ENCODE measurements at places on chromosomes 3 and 15.
A peak's percentile ranks its signal among the peaks of the same experiment; 100 is the strongest.

DNA sequence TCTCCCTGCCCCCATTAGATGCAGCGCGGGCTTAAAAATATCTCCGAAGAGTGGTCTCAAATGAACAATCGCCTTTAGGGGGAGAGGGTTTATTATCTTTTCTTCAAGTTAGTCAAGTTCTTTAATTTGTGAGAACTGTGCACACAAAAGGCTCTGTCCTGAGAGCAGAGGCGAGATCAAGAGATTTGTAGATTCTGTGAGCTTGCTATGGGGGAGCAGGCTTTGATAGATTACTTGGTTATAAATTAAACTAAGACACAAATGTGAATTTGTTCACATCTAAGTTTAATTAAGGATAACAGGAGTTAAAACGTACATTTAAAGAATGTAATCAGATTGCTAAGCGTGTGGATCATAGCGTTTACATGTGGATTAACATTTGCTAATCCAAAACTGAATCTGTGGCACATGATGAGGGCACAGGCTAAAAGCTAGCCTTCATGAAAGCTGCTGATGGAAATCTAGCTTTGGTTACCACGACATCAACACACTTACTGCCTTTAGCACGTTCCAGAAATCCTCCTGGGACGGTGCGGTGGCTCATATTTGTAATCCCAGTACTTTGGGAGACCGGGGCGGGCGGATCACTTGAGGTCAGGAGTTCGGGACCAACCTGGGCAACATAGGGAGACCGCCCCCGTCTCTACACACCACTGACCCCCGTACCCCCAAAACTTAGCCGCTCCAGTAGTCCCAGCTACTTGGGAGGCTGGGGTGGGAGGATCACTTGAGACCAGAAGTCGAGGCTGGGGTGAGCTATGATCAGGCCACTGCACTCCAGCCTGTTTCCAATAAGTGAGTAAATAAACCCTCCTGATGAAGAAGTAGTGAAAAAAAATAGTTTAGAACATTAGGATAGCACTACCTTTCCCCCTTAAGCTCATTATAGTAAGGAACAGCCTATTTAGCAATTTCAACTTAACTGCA, 1.0 kb upstream of the PRTG start:
- no peak for ATAC-seq

DNA sequence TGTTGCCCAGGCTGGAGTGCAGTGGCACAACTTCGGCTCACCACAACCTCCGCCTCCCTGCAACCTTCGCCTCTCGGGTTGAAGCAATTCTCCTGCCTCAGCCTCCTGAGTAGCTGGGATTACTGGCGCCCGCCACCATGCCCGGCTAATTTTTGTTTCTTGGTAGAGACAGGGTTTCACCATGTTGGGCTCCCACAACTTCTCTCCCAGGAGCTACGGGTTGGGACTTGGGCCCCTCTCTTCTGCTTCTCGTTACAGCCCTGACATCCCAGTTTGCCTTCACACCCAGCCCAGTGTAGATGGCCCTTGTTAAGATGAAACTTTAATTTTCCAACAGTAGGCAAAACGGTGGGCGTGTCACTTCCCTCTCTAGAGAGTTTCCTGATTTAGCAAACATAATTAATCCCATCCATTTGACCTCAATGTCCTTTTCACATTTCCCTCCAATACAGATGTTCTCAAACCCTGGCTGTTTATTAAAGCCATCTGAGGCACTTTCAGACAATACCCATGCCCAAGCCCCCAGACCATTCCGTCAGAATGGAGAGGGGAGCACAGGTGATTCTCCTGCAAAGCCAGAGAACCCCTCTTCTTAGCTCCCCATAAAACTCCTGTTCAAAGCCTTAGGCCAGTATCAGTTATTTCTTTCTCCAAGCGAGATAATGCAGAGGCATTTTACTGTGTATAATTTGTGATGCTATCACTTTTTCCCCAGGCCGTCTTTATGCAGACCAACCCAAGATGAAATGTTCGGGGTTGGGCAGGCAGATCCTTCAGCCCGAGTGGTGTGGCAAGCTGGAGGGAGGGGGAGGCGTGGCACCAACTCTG, 245.7 kb downstream of the XXYLT1 start:
- no peak for ATAC-seq

DNA sequence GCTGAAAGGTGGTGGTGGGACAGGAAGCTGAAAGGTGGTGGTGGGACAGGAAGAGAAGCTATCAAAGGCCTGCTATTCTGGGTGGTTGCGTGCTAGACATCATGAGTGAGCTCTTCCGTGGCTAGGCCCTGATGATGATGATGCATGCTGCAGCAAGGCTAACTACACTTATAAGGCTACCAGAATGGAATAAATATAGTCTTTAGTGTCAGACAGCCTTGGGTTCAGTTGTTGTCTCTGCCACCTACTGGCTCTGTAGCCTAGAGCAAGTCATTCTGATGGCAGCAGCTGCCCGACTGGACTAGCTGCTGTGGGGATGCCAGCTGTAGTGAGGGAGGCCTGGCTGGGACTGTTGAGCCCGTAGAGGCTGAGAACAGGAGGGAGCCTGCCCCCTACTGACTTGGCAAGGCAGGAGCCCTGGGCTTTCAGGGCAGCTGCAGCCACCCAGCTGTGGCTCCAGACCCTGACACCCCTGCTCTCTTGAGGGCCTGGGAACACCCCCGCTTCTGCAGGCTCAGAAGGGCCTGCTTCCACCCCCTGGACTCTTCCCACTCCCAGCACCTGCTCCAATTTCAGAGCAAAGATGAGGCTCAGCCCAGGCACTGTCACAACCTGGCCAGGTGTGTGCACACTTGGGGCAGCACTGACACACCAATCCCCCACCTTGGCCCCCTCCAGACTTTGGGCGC, 21.4 kb upstream of the ZBED2 start:
- peak; percentile 93 for ATAC-seq

- ATAC-seq, result no peak
Observed at GRCh38 chr3:151562891-151563290, 102.0 kb upstream of the IGSF10 start.

DNA sequence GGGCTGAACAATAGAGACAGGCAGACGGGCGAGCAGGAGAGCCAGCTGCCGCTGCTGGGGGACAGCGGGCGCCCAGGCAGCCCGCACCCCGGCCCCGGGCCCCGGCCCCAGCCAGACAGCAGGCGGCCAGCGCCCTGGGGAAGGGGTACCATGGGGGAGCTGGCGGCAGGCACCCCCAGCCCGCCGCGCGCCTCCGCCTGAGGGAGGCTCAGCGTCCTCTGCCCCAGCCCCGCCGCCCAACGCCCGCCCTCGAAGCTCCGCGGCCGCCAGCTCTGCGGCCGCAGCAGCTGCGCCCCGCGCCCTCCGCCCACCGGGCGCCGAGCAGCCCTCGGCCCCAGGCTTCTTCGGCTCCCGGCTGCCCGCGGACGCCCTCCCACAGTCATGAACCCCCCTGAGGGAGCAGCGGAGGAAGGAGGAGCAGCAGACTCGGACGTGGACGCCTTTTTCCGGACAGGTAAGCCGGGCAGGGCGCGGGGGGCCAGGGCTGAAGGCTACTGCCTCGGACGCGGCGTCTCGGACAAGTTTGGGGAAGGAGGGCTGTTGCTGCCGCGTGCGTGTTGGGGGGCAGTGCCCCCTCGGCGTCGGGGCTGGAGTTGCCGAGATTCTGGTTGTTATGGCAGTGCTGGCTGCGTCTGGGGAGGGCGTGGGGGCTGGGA, 41.6 kb upstream of the ROPN1 start:
- peak; percentile 10 for ATAC-seq

DNA sequence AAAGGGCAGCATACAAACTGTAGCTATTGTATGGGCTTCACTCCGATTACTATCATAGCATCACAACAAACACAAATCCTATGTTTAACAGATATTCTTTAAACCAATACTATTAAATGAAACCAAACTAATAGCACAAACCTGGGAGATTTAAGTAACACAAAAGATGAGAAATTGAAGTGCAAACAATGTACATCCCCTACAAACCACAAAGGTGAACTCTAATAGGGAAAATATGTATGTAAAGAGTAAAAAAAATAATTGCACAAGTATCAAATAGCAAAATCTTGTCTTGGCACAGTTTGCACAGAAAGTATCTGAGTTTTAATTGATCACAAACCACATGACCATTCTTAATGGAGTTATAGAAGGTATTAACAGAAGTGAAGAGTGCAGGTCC, 138.5 kb downstream of the CPNE4 start:
- ATAC-seq, result no peak

DNA sequence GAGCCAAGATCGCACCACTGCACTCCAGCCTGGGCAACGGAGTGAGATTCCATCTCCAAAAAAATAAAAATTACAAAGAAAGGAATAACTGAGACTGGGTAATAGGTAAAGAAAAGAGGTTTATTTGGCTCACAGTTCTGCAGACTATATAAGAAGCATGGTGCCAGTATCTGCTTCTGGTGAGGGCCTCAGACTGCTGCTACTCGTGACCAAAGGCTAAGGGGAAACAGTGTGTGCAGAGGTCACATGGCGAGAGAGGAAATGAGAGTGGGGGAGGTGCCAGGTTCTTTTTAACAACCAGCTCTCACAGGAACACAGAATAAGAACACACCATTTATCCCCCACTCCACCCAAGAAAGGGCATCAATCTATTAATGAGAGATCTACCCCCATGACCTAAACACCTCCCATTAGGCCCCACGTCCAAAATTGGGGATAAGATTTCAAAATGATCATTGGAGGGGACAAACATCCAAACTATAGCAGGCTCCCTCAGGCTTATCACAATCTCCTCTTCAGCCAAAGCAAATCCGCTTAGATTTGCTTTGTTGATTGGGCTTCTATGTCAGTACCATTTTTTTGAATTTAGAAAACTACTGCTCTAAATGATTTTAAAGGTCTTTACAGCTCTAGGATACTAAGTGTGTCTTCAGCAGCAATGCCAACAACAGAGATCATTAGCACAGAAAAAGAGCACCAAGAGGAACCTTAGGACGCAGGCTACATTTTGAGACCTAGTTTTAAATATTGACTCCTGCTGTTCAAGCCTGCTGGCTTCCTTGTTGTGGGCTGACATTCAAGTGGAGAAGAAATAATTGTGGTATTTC, 84.2 kb upstream of the TBL1XR1 start:
- no peak for ATAC-seq

GRCh38 chr3:158753854-158754253, 21.6 kb upstream of the RARRES1 start:
- no peak for ATAC-seq

- ATAC-seq, result no peak
Observed at GRCh38 chr15:99985878-99986277, 252.6 kb upstream of the LYSMD4 start.

GRCh38 chr3:194998948-194999347, 272.0 kb downstream of the XXYLT1 start:
- no peak for ATAC-seq

DNA sequence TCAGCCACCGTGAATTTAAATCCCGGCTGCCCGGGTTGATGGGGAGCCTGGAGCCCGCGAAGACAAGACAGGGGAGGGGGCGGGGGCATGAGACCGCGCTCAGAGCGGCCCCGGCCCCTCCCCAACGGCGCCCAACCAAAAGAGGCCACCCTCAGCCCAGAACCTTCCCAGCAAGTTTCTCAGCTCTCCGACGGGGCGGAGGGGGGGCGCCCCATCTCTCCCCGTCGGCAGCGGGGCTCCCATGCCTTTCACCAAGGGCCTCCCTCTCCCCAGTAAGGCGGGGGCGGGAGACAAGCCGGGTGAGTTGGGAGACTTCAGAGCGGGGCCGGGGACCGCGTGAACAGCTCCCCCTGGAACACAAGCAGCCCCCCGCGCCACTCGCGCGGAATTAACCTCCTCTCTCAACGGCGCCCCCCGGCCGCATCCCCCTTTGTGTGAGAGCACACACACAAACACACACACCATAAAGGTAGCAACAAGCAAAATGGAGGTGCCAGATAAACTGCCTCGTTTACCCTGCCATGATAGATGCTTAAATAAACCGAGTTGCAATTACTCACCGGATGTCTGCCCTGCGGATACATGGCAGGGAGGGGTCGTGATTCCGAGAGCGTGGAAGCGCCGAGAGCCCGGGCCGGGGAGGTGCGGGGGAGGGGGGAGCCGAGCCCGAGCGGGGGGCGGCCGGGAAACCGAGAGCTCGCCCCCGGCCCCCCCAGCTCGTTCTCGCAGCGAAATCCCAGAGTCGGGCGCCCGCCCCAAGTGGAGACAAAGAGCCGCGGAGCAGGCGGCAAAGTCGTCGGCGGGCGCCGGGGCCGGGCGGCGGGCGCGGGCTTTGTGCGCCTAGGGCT, 1.3 kb downstream of the TLE3 start:
- no peak for ATAC-seq

DNA sequence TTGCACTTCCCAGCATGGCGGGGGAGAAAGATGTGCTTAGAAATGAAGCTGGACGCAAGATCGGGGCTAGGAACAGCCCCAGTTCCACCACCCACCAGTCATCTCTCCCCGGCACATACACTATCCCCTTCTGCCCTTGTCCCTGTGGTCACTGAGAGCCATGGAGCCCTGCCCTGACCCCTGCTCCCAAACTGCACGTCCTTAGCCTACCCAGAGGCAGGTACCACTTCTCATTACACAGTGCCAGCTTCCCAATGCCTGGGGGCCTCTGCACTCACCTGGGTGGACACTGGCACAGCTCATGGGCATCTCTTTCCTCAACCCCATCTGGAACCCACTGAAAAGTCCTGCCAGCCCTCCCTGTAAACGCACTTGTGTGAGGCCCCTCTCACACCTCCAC, 139.3 kb upstream of the PRR20G start:
- no peak for ATAC-seq

DNA sequence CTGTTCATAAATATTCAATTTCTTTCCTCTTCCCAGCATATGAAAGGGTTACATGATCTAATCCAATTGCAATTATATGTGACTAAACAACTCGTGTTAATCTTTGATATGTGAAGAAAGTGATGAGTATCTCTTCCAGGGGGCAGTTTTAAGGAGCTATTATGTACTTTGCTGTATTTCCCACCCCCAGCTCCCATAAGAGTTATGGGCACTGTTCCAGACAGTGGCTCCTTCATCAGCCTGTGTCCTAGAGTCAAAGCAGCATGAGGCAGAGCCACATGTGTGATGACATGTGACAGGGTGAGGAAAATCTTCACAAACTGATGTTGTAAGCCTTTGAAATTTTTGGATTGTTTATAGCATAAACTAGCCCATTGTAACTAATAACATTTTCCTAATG, 315.4 kb downstream of the DIPK2A start:
- ATAC-seq, result no peak

- no peak for ATAC-seq
Observed at GRCh38 chr3:112956351-112956750, 18.6 kb downstream of the CD200R1 start.
